Smooth muscle cell of the brain vasculature (primary cell): ENCODE measurements at places on chromosomes 7 and 10.

DNA sequence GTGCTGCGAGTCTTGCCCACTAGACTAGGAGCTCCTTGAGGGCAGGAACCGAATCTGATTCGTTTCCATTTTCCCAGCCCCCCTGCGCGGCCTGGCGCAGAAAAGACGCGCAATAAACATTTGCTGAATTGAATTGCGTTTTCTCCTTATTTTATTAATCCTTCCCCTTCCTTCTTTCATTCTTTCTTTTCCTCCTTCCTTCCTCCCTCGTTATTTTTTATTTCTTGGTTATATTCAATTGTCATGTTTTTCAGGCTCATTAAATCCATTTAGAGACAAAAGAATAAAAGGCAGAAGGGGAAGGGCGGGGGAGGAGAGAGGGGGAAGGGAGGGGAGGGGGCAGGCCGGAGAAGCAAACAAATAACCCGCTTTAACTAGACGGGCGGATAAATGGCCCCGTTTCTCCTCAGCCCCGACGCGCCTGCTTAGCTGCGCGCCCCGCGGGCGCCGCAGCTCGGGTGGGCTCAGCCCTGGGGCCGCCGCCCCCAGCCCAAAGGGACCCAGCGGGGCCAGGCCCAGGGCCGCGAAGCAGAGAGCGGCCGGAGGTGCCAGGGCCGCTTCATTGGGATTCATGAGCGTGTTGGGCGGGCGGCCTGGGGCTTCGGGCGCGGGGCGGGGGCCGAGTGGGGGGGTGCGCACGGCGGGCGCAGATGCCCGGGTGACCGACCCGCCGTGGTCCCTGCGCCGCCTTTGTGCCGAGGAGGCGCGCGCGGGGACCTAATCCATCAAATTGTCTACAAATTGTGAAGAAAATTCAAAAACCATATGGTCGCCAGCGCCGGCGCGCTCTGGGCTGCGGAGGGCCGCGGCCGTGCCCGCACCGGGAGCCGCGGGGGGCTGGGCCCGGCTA lies 5.0 kb downstream of the LBX1 start:
- DNase-seq, result no peak

- DNase-seq, result no peak
These were observed 75.9 kb downstream of the HIBADH start for GRCh38 chr7:27586825-27587224.

DNA sequence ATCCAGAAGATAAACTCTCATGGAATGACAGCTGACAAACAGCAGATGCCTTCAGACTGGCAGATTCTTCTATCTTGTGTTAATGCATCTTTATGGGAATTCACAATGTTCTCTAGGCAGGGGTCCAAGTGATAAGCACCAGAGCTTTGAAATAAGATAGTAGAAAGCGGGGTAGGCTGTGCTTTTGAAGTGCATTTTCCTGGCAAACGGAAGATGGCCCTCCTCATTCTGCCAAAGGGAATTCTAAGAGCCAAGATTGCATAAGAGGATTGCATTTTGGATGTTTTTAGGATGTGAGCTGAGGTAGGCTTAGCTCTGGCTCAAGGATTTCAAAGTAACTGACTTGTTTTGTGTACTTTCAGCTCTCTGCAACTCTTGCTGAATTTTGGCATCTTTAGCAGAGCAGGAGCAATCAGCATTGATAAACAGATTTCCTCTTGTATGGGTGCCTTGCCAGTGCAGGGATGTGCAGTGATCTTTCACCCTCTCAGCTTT lies 298.5 kb upstream of the KLF6 start:
- no peak for DNase-seq

DNA sequence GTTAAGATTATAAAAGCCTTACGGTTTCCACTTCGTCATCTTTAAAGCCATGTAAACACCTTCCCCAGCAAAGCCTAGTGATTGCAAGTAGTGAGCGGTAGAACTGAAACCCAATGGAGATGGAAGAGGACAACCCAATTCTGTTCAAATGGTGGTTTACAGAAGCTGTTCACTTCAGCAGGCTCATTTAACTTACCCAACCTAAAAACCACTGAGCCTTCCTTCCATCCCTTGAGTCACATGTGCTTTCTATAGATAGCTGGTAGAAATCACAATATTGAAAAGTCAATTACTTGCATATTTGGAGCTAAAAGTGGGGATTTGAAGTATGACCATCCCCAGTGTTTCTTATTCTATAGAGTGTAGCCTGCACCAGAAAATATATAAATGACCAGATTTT lies 667.7 kb downstream of the SUGCT start:
- no peak for DNase-seq

GRCh38 chr7:17090751-17091150 lies 207.7 kb upstream of the AHR start:
- DNase-seq, result no peak

DNA sequence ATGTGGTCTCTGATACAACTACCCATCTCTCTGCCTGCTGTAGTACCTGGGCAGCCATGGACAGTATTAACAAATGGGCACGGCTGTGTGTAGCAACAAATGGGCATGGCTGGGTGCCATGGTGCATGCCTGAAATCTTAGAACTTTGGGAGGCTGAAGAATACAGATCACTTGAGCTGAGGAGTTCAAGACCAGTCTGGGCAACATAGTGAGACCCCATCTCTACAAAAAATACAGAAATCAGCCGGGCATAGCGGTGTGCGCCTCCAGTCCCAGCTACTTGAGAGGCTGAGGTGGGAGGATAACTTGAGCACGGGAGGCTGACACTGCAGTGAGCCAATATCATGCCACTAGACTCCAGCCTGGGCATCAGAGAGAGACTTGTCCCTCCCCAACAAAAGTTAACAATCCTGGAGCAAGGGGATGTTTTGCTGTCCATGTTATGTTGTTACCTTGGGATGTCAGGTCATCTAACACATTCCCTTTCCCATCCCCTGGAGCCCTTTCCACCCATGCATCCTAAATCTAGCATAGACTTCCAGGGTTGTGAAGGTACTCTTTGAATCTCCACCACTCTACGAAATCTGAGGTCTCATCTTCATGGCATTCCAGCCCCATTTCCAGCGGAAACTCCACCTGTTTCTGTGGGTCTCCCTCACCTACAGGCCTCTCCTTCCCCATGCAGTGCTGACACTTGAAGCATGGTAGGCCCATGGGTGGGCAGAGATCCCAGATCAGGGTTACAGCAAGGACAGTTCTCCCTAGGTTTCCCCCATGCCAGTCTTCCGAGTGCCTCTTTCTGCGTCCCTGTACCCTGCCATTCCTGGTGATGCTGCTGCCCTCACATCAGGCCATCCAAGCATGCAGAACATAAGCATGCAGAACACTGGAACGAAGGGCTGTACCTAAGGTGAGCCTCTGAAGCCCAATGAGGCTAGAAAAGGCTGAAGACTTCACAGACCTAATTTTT lies 13.1 kb downstream of the FXYD4 start:
- DNase-seq, result no peak

- peak; percentile 9 for DNase-seq
These were observed 39.5 kb downstream of the ZNF117 start for GRCh38 chr7:64951250-64951848.

- no peak for DNase-seq
These were observed 223.7 kb downstream of the CXCL12 start for GRCh38 chr10:44161184-44161583.

- no peak for DNase-seq
These were observed 10.5 kb upstream of the GIMAP8 start for GRCh38 chr7:150439967-150440366.

DNA sequence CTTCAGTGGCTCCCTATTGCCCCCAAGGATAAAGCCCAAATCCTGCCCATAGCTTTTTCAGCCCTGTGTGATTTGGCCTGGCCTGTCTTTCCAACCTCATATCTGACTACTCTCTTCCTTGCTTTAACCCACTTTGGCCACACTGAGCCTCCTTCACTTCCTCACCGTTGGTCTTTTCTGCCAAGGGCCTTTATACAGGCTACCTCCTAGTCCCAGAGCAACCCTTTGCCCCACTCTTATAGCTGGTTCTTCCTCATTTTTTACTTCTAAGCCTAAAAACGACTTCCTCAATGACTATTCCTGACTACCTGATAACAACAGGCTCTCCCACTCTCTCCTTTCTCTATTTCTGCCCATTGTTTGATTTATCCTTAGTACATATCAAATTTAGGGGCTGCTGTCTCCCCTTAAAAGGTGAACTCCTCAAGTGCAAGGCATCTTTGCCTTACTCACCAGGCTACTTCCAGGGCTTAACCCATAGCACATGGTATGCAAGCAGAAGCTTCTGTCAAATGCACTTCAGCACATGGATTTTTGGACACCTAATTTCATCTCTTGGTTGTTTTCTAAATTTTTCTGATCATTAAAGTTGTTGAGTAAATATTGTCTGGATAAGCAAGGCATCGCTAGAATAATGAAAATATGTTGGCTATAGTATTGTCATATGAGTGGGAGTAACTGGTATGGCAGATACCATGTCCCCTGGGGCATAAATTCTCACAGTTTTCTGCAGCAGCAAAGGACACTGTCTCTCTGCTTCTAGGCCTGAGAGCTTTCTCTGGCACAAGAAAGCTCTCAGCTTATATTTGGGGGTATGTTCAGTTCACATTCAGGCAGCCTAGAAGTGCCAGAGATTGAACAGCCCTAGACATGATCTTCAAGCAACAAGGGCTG lies 201.5 kb upstream of the GPR26 start:
- no peak for DNase-seq

DNA sequence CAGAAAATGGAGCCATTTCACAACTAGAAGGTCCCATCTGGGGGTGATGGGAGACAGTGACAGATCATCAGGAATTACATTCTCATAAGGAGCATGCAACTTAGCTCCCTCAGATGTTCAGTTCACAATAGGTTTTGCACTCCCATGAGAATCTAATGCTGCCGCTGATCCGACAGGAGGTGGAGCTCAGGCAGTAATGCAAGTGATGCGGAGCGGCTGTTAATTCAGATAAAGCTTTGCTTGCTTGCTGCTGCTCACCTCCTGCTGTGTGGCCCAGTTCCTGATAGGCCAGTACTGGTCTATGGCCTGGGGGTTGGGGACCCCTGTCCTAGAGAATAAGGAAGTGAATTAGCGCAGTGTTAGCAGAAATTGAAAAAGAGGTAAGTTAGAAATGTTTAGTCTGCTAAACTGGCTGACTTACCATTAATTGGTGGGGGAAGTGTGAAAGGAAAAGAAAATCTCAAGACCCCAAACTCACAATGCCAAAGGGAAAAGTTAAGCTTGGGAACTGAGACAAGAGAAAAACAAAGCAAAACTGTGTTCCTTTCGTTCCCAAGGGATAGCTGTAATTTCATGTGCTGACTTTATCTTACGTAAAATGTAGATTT lies 76.4 kb downstream of the LYZL2 start:
- DNase-seq, result no peak

GRCh38 chr10:84344526-84344925 lies 16.1 kb downstream of the CCSER2 start:
- no peak for DNase-seq

DNA sequence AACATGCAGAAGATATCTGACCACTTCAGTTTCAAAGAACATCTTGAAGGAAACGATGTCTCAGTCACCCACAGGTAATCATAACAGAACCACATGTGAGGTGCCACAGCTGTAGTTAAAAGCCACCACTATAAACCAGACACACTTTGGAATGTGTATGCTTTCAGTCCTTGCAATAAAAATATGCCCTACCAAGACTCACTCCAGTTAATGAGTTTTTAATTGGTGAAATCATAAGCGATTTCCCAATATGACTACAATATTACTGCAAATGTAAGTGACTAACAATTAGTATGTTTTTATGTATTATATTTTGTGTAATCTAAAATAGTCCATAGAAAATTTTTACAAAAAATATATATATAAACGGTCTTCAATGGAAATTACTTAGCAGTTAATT lies 428.2 kb downstream of the PARD3 start:
- DNase-seq, result no peak

- DNase-seq, result no peak
These were observed 85.0 kb downstream of the UNCX start for GRCh38 chr7:1317646-1318045.

GRCh38 chr7:81482600-81483186 lies 287.2 kb downstream of the HGF start:
- DNase-seq, result no peak
